Mucosa of descending colon (tissue), 3 donors: ENCODE measurements at places on chromosomes 13 and 19. TPM values are rescaled to one million over a fixed set of nuclear protein-coding genes. Genes with fewer than 3 reads are reported as not detected.
A peak's percentile ranks its signal among the peaks of the same experiment; 100 is the strongest.

GRCh38 chr13:98484289-98485219, 92.4 kb downstream of the STK24 start:
- peak; percentile 87 for DNase-seq

- DNase-seq, result peak; percentile 87
These were observed 420 bp downstream of the ECH1 start for GRCh38 chr19:38831142-38831605.

The ZNF546 gene
- 2.3 TPM for total RNA-seq

The SIGLEC12 gene
- not detected for total RNA-seq

The STARD13 gene
- 34.5 TPM for total RNA-seq

GRCh38 chr13:36770741-36771140, 48.3 kb upstream of the RFXAP start:
- DNase-seq, result no peak

The FFAR3 gene
- total RNA-seq, result not detected

The IZUMO2 gene
- total RNA-seq, result not detected

DNA sequence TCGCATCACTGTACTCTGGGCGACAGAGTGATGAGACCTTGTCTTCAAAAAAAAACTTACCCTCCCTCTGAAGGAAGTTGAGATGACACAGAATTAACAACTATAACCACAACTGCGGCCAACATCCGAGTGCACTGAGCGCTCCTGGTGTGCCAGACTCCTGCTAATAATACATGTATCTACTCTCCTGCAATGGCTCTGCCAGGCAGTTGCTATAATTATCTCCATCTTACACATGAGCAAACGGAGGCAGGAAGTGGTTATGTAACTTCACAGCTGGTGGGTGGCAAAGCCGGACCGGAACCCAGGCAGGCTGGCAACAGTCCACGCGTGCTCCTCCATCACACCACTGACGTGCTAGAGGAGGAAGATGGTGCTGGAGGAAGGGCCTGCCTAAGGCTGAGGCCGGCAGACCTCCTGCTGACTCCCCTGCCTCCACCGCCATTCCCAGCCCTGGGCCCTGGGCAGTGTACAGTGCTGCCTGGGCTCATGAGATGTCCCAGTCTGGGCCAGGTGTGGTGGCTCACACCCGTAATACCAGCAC, 12.6 kb downstream of the XRCC1 start:
- DNase-seq, result peak; percentile 91

- no peak for DNase-seq
These were observed 197.0 kb downstream of the PCDH9 start for GRCh38 chr13:67033170-67033569.

DNA sequence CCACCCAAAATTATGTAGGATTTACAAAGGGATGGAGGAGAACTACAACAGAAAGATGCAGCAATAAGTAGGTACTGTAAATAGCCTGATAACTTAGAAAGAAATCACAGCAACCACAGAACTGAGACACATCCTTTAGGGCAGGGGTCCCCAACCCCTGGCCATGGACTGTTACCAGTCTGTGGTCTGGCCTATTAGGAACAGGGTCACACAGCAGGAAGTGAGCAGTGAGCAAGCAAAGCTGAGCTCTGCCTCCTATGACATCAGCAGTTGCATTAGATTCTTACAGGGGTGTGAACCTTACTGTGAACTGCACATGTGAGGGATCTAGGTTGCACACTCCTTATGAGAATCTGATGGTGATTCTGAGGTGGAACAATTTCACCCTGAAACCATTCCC, 997.6 kb downstream of the DIAPH3 start:
- DNase-seq, result no peak

The PRR22 gene
- 4.1 TPM for total RNA-seq

DNA sequence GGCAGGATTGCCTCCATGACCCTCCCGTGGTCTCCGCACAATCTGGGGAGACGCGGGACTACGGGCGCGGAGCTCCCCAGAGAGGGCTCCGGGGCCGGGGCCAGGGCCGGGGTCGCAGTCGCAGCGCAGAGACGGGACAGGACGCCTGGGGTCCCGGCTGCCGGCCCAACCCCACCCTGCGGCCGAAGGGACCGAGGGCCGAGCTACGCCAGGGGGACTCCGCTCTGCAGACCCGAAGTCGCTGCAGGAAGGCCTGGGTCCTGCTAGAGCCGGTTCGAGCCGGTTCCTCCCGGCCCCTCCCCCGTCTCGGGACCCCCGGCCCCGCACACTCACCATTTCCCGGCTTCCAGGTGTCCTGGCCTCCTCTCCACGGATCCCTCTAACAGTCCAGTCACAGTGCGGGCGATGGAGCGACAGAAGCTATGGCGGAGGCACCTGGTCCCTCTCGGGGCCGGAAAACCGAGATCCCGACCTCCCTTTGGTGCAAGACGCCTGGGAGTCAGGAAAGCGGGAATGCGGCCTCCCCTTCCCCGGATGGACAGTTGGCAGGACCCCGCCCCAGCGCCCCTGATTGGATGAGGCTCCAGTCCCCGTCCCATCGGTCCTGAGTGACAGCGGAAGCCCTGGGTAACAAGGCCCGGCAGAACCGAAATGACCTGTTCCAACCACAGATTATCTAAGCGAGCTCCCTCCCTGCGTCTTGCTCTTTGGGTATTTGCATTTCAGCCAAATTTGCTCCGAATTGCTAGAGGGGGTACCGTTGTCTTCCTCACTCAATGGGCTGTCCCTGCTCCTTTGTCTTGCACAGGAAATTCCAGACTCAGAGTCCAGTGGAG, at the start of gene ZNF625:
ZNF625 (minus strand) TSS at position 512 of the 836 bp plus-strand sequence; CDS start at position 336, 176 bp downstream.
- peak; percentile 87 for DNase-seq

The LRG1 gene
- 25.0 TPM for total RNA-seq

DNA sequence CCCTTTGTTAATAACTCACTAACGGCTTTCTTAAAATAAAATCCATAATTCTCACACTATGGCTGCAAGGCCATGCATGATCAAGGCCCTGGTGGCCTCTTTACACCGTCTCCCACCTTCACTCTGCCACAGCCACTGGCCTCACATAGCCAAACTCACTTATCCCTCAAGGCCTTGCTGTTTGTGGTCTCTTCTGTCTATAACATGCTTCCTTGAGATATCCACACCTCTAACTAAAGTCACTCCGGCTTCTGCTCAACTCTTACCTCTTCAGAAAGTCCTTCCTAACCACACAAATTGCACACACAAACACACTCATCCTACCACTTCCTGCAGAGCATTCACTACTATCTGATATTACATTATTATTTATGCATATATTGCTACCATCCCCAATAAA, 262.5 kb downstream of the DIAPH3 start:
- no peak for DNase-seq

The NLRP9 gene
- total RNA-seq, result not detected

- no peak for DNase-seq
These were observed 3.1 kb upstream of the TSHZ3 start for GRCh38 chr19:31352296-31352781.

GRCh38 chr19:17646441-17646840, 41.7 kb downstream of the UNC13A start:
- DNase-seq, result peak; percentile 14

- DNase-seq, result no peak
These were observed 22.8 kb upstream of the SIGLEC11 start for GRCh38 chr19:49983645-49984229.

The ICAM5 gene
- total RNA-seq, result 1.4 TPM

GRCh38 chr13:98888222-98888889, 89.5 kb downstream of the DOCK9 start:
- no peak for DNase-seq

The ZNF497 gene
- total RNA-seq, result 1.2 TPM

GRCh38 chr19:18596752-18597157, 8.2 kb downstream of the REX1BD start:
- DNase-seq, result peak; percentile 76

The RPL21 gene
- 896 TPM for total RNA-seq

- DNase-seq, result no peak
These were observed 7.0 kb upstream of the MAP2K2 start for GRCh38 chr19:4130744-4131438.

The TSSK6 gene
- 1.8 TPM for total RNA-seq

- DNase-seq, result no peak
These were observed 1893.0 kb upstream of the PCDH20 start for GRCh38 chr13:63308549-63309165.

DNA sequence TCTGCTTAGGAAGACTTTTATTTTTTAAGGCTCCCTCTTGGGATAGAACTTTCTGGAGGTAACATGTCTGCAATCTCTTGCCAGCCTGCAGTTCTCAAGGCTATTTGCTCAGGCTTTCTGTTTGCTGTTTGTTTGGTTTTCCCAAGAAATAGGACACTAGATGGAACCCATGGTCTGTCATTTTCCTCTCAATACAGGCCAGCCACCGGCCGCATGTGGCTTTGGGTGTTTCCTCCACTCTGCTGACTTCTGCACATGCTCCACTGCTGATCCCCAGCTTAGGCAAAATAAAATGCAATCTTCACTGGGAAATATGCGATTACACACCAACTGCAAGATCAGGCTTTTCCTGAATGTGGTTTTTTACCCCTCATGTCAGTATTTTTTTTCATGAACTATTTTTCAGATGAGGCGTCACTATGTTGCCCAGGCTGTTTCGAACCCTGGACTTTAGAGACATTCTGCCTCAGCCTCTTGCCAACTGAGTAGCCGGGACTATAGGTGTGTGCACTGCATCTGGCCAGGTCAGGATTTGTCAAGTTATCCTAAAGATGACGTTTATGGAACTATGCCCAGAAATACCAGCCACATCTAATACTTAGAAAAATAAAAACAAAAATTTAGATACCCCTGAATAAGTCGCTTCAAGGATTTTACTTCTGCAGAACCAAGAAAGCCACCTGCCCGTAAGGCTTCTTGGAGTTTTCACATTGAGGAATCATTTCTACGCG, 94.3 kb upstream of the PABPC3 start:
- DNase-seq, result no peak

The PRTN3 gene
- not detected for total RNA-seq

The CBARP gene
- total RNA-seq, result 1.2 TPM

DNA sequence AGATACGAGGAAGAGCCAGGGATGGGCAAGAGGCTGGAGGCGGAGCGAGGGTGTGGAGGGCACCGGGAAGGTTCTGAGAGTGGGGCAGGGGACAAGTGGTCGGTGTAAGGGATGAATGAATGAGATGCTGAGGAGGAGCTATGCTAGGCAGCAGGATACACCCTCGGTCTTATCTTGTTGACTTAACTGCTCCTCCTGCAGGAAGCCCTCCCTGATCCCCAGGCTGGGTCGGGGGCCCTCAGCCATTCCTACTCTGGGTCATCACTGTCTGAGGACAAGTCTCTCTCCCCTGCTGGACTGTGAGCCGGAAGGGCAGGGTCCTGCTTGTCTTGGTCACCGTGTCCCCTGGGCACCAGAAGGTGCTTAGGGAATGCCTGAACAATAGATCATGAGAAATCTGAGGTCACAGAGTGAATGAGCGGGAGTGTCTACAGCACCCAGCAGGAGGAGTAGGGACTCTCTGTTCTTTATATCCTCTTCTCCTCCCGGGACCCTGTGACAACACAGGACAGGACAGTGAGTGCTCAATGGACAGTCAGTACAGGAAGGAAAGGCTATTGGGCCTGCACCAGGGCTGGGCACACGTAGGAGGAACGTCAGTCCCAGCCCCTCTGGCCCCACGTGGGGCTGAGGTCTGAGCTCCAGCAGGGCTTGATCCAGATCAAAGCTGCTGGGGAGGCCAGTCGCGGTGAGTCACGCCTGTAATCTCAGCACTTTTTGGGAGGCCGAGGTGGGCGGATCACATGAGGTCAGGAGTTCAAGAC, 6.5 kb downstream of the NKPD1 start:
- no peak for DNase-seq

DNA sequence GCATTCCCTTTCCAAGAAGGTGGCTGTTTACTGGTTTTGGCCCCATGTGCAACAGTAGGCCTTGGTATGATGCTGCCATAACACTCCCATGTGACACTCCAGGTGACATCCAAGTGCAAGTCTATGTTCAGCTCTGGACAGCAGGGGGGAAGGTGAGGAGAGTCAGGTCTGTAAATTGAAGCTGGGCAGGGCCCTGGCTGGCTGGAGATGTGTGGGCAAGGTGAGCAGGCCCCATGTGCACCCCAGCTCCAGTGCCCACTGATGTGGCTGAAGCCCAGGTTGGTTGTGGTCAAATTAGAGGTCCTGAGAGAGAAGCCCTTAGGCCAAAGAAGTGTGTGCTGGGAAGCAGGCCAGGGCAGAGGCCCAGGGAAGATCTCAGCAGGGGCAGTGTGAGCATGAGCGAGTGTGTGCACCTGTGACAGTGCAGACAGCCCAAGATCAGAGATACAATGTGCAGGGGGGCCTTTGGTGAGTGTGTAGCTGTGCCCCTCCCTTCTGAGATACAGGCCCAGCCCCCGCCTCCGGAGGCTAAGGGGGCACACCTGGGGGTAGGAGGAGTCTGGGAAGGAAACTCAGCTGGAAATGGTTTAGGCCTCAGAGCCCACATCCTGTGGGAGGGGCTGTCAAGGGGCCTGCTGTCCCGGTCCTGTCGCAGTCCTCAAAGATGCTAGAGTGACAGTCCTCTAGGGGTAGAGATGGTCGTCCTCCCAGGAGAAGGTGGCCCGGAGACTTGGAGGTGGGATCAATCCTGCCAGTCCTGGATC, 18.6 kb downstream of the DEDD2 start:
- DNase-seq, result peak; percentile 84

The ZSCAN4 gene
- total RNA-seq, result not detected

GRCh38 chr19:51354103-51354741, 12.0 kb downstream of the ETFB start:
- peak; percentile 45 for DNase-seq

- no peak for DNase-seq
These were observed 7.6 kb downstream of the KANK3 start for GRCh38 chr19:8335343-8336071.
